CD4-positive, alpha-beta T cell treated with Interleukin-15 for 4 hours (primary cell): ENCODE measurements at places on chromosomes 7 and 10.

DNA sequence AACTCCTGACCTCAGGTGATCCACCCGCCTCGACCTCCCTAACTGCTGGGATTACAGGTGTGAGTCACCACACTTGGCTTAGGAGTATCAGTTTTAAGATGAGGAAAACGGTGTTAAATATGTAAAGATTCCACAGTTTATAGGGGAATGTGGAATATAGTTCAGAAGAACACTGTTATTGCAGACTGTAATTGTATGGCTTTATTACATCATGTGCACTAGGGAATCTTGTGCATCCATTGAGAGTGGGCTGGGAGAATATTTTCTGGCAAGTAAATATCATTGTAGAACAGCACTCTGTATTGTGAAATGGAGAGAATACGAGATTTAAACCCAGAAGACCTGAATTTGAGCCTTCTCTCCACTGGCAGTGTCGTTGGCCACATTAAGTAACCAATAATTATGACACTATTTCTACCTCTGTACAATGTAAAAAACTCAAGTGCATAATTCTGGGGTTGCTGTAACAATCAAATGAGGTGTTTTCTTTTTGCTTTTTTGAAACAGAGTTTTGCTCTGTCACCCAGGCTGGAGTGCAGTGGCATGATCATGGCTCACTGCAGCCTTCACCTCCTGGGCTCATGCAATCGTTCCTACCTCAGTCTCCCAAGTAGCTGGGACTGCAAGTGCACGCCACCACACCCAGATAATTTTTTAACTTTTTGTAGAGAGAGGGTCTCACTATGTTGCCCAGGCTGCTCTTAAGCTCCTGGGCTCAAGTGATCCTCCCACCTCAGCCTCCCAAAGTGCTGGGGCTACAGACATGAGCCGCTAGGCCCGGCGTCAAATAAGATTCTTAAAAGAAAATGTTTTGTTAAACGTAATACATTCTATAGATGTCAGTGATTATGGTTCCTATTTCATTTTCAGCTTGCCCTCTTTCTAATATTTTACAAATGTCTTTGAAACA lies 12.0 kb upstream of the PARD3 start:
- DNase-seq: no peak

GRCh38 chr10:132113206-132113605 lies 47.5 kb downstream of the JAKMIP3 start:
- DNase-seq: no peak

GRCh38 chr7:47806701-47807103 lies 141.6 kb downstream of the PKD1L1 start:
- DNase-seq: no peak

GRCh38 chr10:24209432-24209771 lies 464 bp downstream of the KIAA1217 start:
- no peak for DNase-seq

DNA sequence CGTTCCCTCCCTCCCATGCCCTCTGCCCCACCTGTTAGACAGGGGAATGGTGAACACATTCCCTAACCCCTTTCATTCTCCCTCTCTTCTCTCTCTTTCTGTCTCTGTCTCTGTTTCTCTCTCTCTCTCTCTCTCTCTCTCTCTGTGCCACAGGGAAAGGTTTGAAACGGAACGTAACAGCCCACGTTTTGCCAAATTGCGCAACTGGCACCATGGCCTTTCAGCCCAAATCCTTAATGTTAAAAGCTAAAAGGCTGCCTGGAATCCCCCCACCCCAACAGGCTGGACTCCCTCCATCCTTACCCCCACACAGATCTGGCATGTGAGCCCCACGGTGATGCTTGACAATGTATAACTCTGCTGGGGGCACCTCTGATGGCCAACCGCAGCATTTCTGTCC lies 30.8 kb downstream of the LDB3 start:
- no peak for DNase-seq

DNA sequence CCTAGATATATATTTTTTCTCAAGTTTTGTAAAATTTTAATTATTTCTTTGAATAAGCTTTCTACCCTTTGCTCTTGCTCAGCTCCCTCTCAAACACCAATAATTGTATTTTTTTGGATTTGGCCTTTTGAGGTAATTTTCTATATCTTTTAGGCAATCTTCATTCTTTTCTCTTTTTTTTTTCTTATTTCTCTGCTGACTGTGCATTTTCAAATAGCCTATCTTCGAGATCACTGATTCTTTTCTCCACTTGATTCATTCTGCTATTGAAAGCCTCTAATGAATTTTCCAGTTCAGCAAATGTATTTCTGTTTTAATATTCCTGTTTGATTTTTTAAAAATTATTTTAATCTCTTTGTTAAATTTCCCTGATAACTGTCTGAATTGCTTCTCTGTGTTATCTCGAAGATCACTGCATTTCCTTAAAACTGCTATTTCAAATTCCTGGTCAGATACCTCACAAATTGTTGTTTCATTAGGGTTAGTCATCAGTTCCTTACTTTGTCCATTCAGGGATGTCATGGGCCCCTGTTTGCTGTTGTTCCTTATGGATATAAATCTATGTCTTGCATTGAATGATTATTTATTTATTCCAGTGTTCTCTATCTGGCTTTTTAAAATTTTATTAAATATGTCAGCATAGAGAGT lies 100.1 kb upstream of the UNC5B start:
- no peak for DNase-seq

GRCh38 chr7:96649981-96650380 lies 59.7 kb downstream of the SEM1 start:
- no peak for DNase-seq

GRCh38 chr7:121546632-121547543 lies 150.8 kb upstream of the FAM3C start:
- DNase-seq: no peak

- DNase-seq: no peak
Observed at GRCh38 chr7:150365194-150365593, 3.4 kb upstream of the REPIN1 start.

GRCh38 chr10:35723059-35723458 lies 81.0 kb upstream of the FZD8 start:
- no peak for DNase-seq

DNA sequence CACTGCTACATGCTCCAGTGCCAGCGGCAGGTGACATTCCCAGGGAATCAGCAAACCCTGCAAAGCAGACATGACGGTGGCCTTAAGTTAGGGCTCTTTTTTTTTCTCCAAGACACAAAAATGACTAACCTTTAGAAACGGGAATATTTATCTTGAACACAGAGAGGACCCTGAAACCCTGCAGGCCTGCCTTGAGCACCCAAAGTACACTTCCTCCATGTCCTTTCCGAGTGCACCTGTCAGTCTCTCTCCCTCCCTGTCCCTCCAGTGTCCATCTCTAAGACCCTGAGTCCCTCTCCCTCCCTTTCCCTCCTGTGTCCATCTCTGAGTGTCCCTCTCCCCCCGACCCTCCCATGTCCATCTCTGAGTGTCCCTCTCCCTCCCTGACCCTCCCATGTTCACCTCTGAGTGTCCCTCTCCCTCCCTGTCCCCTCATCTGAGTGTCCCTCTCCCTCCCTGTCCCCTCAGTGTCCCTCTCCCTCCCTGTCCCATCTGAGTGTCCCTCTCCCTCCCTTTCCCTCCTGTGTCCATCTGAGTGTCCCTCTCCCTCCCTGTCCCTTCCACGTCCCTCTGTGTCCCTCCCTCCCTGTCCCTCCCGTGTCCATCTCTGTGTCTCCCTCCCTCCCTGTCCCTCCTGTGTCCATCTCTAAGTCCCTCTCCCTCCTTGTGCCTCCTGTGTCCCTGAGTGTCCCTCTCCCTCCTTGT lies 51.2 kb upstream of the CAMK2B start:
- no peak for DNase-seq

DNA sequence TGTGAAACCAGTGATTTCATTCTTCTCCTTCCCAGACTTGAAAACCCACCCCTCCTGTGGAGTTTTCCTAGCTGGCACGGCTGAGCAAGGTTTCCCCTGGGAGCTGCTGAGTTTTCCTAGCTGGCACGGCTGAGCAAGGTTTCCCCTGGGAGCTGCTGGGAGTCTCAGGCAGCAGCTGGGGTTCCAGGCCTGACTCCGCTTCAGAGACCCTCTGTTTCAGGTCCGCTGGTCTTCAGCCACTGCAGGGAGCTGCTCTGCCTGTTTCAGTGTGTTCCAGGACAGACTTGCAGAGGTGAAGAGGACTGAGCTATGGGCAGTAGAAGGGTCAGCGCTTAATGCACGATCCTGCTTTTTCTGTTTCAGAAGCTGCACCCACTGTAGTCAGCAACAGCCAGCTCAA lies 104.9 kb downstream of the XRCC2 start:
- no peak for DNase-seq

- DNase-seq: no peak
Observed at GRCh38 chr7:30717181-30717580, 34.8 kb upstream of the INMT start.

- no peak for DNase-seq
Observed at GRCh38 chr10:33234831-33235237, 99.6 kb downstream of the NRP1 start.

DNA sequence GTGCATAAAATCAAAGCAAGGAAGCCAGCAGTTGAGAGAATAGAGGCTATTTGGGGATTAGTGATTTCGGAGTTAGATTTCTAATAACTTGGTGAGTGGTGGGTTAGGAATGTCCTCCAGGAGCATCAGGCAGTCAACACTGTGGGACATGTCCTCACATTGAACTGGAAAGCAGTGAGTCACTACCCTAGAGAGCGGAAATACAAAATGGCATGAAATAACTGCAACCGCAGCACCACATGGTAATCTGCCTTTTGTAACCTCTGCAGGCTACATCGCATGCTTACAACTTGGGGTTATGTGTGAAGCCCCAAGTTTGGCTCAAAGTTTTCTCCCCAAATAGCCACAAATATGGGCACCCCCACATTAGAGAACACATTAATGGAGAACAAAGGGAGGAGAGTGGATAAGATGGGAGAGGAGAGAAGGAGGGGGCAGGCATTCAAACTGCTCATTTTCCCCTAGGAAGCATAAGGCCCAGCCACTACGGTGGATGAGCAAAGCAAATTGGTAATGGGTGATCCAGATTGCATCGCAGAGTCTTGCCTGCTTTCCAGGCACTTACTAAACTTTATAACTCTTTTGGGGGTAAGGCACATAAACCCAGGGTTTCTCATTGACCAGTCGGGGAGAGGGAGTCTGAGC lies 22.0 kb upstream of the SLF2 start:
- no peak for DNase-seq

GRCh38 chr7:12557282-12557681 lies 13.2 kb upstream of the SCIN start:
- DNase-seq: no peak

DNA sequence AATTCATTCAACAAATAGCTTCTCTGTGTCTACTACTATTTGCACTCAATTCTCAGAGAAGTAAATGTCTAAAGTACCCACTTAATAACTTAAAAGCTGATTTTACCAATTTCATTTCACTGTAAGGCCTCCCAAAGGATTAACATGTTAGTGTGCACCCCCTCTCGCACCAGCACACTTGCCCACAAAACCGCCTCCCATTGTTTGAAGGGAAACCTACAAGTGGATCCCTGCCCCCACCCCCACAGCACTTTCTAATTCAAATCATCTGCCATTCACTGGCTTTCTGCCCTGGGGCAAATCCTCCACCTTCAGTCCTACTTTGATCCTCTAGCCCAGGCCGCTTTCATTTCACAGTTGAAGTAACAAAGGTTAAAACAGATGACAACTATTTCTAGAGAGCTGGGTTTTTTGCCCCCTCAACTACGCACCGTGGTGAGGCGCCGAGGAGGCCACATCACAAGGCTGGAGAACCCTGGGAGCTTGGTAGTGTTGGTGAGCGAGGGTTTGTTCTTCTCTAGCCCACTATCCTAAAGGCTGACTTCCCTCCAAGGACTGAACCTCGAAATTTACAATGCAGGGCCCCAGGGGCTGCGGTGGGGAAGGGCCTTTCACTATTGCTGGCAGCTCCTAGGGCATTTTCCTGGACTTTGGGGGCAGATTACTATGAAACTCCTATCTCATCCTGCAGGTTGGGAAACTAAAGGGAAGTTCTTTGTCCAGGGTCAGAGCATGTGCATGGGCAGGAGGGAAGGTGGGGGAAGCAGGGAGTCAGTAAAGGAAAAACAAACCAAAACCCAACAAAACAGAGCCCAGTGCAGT lies 517.4 kb upstream of the ZMIZ1 start:
- no peak for DNase-seq

DNA sequence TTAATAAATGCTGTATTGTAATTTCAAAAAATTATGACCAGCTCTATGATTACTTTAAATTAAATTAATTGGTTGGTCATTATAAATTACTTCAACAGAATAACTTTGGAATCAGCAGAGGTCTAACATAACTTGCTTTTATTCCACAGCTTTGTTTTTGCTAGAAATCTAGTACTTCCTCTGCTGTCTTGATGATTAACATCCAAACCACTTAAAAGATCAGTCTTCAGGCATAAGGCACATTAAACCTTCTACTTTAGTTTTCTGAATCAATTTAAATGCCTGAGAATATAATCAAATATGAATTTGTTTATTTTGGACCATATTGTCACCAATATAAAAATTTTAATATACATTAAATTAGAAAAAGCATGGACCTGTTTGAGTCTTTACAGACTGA lies 465.3 kb downstream of the ARL4A start:
- no peak for DNase-seq
